ENCODE measurements at places on chromosomes 4 and X. TPM values are rescaled to one million over a fixed set of nuclear protein-coding genes. Genes with fewer than 3 reads are reported as not detected.

Gene FTSJ1
- 160 TPM for total RNA-seq

Gene TMEM144
- 27.9 TPM for total RNA-seq

Gene SMPX
- not detected for total RNA-seq

Gene TMEM150C
- total RNA-seq: under 0.01 TPM

Gene PIN4
- total RNA-seq: 3.6 TPM

Gene FATE1
- total RNA-seq: not detected

Data from placental epithelial cell (primary cell).